ENCODE measurements at places on chromosomes 12 and 14. TPM values are rescaled to one million over a fixed set of nuclear protein-coding genes. Genes with fewer than 3 reads are reported as not detected.

DNA sequence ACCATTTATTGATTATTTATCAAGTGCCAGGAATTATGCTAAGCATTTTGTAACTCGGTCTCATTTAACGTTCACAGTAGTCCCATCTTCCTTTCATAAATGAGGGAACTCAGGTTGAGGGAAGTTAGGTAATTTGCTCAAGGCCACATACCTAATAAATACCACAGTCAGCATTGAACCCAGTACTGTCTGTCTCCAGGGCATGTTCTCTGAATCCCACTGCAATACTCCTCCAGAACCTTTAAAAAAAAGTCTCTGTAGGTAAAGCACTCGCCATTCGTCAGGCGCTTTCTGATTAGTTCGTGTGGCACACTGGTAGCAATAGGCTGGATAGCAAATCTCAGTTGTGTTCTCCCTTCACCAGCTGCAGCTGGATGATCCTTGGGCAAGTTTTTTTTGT is 14.3 kb downstream of the SLC17A8 start:
- DNase-seq = no peak

DNA sequence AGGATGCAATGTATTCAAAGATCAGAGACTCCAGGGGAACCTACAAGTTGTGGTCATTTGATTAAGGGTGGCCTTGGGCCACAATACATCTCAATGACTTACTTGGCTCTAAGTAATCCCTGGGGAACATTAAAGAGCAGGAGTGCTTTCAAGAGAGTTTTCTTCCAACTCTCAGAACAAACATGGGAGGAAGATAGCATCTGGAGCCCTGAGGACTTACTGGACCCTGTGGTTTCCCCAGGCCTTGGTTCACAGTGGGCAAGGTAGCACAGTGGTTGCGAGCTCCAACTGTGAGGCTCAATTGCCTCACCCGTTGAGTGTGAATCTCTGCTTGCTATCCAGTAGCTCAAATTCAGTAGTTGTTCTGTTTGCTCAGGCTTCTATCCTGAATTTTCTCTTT is 32.4 kb downstream of the STXBP6 start:
- no peak for DNase-seq

DNA sequence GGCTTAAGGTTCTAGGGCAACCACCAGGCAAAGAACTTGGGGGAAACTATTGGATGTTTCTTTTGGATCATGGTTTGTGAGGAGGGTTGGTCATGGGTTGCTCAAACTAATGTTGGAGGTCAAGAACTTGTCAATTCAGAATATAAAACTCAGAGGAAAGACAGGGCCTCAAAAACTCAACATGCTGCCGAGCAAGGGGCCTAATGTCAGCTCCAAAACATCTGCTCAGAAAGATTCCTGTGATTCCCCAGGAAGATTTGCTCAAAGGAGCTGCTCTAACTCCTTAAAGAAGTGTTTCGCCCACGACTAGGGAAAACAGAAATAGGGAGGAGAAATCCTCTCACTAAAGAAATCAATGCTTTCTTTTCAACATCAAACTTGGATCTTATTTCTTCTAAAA is 3.7 kb upstream of the IGF1 start:
- DNase-seq = no peak

The CPM gene
- total RNA-seq = 11.2 TPM

The JPH4 gene
- 0.05 TPM for total RNA-seq

The CCDC91 gene
- total RNA-seq = 26.9 TPM

The ACRBP gene
- 0.54 TPM for total RNA-seq

The SLC15A4 gene
- total RNA-seq = 29.1 TPM

- DNase-seq = no peak
These were observed 82.9 kb downstream of the FGD4 start for GRCh38 chr12:32482226-32482625.

DNA sequence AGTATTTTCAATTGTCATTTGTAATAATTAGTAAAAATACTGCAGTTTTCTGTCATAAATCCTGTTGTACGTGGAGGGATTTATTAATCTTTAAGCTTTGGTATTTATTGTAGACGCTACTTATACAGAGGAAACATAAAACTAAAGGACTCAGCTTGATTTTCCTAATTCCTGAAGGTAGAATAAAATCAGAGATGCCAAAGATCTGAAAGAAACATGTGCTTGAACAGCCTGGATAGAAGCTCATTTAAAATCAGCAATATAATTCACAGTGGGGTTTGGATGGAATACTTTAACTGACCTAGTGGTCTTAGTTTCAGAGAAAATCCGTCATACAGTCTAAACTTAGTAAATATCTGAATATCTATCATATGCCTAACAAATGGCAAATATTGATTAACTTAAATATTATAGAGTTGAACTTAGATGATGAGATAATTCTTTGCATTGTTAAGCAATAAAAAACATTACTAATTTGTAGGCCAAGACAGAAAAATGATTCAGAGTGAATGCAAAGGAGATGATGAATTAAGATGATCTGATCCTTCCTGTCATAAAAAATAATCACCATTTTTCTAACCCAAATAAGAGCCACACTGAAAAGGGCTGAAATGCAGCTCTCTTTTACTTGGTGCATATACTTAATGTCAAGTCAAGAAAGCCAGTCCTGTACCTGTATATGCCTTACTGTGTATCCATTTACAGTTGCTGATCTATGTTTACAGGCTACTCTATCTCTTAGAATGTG is 397.1 kb upstream of the DCN start:
- DNase-seq = no peak

The CSRP2 gene
- 7.8 TPM for total RNA-seq

DNA sequence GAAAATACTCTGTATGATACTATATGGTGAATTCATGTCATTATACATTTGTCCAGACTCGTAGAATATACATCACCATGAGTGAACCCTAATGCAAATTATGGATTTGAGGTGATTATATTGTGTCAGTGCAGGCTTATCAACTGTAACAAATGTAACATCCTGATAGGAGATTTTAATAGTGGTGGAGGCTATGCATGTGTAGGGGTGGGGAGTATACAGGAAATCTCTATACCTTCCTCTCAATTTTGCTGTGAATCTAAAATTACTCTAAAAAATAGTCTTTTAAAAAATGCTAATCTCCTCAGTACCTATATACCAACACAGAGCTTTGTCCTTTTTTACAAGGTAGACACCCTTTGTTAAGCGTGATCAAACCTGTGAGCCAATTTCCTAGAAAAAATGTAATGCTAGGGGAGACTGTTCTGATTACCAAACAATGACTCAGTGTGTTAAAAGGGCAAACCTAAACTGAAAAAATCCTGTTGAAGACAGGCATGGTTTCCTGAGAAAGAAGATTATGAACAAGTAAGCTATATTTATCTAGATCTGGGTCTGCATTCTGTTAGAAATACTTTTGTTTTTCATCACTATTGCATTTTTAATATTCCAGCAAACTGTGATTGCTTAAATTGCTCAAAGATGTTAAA is 170.9 kb downstream of the DUSP6 start:
- no peak for DNase-seq

DNA sequence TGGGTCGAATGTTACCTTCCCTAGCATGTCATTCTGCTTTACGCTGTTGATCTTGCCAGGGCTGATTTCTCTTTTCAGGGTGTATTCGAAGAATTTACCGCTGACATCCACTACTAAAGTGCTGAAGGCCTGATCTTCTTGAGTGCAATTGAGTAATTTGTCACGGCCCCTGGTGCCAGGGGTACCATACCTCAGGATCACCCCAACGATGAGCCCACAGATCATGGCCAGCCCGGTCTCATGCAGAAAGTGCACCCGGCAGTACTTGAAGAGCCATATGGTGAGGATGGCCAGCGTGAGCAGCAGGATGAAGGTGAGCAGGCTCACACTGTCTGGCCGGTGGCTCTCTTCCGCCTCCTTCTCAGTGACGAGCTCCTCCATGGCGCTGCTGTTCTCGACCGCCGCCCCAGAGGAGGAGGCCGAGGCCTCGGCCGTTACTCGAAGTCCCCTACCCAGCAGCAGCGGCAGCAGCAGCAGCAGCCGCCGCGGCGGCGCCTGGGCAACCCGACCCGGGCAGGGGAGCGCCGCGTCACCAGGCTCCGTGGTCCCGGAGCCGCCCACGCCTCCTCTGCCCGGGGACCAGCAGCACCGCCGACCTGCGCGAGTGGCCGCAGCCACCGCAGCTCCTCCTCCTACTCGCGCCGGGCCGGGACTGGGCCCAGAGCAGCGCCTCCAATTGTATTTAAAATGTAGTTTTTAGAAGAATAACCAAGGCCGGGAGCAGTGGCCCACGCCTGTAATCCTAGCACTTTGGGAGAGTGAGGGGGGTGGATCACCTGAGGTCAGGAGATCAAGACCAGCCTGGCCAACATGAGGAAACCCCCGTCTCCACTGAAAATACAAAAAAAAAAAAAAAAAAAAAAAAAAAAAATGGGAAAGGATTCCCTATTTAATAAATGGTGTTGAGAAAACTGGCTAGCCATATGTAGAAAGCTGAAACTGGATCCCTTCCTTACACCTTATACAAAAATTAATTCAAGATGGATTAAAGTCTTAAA is 58.5 kb upstream of the TMPO start:
- no peak for DNase-seq

The AMN1 gene
- total RNA-seq = 16.4 TPM

- no peak for DNase-seq
These were observed 293.9 kb downstream of the FBXL14 start for GRCh38 chr12:1300460-1300859.

DNA sequence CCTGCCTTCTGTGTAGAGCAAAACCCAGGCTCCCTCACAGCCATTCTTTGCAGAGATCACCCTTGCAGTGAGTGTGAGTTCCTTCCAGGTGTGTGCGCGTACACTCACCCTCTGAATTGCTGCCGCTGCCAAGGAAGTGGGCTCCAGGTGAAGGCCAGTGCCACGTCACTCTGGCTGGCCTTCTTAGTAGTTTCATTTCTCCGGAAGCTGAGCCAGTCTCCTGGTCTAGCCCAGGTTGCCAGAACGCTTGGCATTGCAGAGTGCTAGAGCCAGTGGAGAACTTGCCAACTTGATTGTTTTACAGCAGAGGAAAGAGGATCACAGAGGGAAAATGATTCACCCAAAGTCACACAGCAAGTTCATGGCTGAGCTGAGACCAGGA is 11.0 kb downstream of the CBLN3 start:
- DNase-seq = no peak

The BEGAIN gene
- total RNA-seq = 26.5 TPM

DNA sequence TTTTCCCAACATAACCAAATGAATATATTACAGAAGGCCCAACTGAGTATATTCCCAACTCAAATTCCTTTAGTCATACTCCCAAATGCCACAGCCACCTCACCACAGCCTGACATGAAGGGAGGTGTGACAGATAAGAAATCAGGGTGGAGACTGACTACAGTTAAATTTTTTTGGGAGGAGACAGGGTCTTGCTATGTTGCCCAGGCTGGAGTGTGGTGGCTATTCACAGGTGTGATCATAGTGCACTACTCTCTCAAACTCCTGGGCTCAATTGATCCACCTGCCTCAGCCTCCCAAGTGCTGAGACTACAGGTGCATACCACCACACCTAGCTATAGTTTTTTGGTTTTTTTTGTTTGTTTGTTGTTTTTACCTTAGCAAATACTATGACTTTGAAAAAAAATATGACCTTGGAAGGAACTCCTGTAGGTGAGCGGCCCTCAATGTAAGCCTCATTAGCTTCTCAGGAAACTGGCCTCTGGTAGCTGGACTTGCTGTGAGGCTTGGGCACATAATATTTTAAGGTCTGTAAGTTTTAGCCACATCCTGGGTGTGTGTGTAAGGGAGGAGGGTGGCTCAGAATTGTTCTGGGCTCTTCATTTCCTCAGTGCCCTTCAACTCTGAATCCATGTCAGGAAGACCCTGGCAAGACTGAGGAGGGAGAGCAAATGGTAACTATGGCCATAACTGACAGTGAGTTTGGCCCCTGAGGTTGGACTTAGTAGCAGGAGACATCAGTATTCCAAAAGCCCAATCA is 39.1 kb upstream of the LTBP2 start:
- DNase-seq = no peak

GRCh38 chr14:28653521-28653920 is 113.1 kb upstream of the FOXG1 start:
- no peak for DNase-seq

The KRT75 gene
- total RNA-seq = 0.15 TPM

DNA sequence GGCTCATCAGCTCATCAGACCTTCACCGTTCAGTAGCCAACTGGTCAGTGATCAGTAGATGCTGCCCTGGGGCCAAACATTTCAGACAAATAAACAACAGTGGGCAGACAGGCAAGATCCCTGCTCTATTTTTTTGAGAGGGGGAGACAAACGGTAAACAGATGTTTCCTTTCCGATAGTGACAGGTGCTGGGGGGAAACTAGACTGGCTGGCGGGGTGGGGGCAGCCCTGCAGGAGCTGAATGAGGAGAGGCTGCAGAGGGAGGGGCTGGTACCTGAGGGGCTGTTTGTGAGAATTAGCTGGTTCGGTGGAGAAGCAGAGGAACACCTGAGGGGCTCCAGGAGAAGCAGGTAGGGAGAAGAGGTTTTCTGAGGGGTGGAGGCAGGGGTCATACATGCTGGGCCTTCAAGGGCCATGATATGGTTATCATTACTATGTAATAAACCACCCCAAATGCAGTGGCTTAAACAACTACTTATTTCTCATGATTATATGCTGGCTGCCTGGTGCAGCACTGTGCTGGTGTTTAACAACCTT is 8.2 kb upstream of the GOLGA3 start:
- DNase-seq = no peak

DNA sequence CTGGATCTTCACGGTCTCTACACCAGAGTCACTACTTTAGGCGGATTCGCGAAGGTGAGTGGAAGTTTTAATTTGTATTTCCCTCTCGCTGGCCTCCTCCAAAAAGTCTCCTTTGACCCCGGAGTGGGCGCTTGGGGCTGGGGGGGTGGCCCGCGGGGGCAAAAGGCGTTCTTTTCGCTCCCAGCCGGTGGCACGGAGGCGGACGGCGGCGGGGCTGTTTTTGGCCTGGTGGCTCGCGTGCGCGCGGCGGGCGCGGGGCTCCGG is 510 bp downstream of the ARID2 start:
- DNase-seq = no peak

- no peak for DNase-seq
These were observed 19.2 kb downstream of the CSRP2 start for GRCh38 chr12:76859611-76860010.

The BICDL1 gene
- total RNA-seq = 22.2 TPM

The UBE3B gene
- total RNA-seq = 38.9 TPM

The ATN1 gene
- 82.3 TPM for total RNA-seq

The IL31 gene
- not detected for total RNA-seq

DNA sequence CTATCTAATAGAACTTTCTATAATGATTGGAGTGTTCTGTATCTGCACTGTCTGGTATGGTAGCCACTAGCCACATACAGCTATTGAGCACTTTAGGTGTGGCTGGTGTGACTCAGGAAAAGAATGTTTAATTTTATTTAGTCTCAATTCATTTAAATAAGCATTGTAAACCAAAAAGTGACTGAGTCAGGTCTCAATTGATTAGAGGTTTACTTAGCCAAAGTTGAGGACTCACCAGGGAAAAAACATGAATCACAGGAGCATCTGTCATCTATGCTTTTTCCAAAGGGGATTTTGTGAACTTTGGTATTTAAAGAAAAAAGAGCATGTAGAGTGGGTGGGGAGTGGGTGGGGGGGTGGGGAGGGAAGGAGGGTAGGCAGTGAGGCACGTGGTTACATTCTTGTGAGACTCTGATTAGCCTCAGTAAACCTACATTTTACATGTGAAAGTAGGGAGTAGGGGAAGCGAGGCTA is 473.1 kb downstream of the ATP23 start:
- no peak for DNase-seq
